Stimulated activated naive B cell treated with anti-CD40 and anti-IgM and Interleukin-4, amounts not matched to agents 10 μg/mL and 1 μg/mL and 100 μg/mL, for 72 hours (primary cell): ENCODE measurements at places on chromosomes 5 and 9.

GRCh38 chr5:14142827-14143545 is at the start of gene TRIO:
Gene TRIO (plus strand): TSS chr5:14143342. CDS start chr5:14143726, 384 bp downstream.
- no peaks in the 10 kb centered on the region for H3K36me3 ChIP-seq
- peak; percentile 81 for DNase-seq
- H3K4me3 ChIP-seq = peak within 1 kb of the TSS; percentile 95

GRCh38 chr5:140563596-140563995 is 802 bp downstream of the APBB3 start:
- peaks cover 47% of the 10 kb centered on the region for H3K4me1 ChIP-seq
- peaks cover 38% of the 10 kb centered on the region for H3K36me3 ChIP-seq
- H3K27me3 ChIP-seq = no peaks in the 10 kb centered on the region
- H3K27ac ChIP-seq = peak overlapping the region; percentile 98
- DNase-seq = no peak

DNA sequence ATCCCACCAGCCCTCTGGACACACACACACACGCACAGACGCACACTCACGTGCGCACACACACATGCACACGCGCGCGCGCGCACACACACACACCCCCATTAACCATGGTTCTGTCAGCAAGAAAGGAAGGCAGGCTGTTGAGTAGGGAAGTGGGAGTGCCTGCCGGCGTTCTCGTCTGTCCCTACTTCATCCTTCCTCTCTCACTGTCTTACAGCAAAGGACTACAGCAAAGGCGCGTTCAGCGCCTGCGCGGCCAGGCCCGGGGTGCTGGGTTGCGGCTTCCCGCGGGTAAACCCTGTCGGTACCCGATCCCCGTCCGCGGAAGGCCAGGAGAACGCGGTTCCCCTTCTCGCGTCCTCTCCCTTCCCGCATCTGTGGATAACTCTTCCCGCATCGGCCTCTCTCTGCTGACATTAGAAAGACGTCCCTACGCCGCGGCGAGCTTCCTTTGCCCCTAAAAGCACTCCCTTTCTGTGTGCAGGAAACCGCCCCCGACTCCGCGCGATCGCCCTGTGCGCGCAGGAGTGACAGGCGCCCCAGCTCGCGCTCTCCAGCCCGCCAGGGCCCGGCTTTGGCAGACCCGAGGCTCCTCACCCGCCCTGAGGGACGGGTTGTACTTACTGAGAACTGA is 219.2 kb downstream of the AGTPBP1 start:
- peak overlapping the region; percentile 64 for H3K4me3 ChIP-seq
- peaks cover 45% of the 10 kb centered on the region for H3K27me3 ChIP-seq
- peak overlapping the region; percentile 15 for H3K27ac ChIP-seq
- peaks cover 2% of the 10 kb centered on the region for H3K36me3 ChIP-seq

DNA sequence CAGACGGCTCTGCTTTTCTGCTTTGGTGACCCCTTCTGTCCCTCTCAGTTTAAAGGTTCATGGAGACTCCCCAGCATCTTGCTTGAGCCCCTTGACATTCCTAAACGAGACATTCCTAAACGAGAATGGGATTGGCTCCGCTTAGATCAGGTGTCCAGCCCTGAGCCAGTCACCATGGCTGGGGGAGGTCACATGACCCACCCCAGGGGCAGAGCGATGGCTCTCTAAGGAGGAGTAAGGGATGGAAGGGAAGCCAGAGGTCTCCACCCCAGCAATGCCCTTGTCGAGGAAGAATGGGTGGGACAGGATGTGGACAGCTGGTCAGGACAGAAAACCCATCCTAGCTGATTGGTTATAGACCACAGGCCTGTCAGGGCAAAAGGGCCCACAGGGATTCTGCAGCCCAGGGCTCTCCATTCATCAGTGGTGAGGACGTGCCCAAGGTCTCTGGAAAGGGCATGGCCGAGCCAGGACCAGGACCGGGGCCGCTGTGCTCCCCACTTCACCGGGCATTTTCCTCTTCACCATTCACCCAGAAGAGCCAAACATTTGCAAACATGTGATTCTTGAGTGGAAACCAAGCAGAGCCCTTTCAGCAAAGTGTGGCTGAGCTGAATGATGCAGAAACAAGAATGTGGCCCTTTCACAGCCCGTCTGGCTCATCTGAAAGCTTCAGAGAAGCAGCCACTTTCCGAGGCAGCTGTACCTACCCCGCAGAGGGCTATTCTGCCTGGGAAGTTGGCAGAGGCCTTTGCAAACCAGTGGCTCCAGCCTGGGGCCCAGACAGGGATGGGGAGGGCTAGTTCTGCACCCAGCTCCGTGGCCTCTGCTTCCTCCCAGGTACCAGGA is 19.8 kb upstream of the AIF1L start:
- H3K4me3 ChIP-seq = no peak overlapping the region
- H3K36me3 ChIP-seq = no peaks in the 10 kb centered on the region
- H3K4me1 ChIP-seq = no peaks in the 10 kb centered on the region
- no peak for DNase-seq
- H3K27me3 ChIP-seq = no peaks in the 10 kb centered on the region
- peak overlapping the region; percentile 74 for H3K27ac ChIP-seq

DNA sequence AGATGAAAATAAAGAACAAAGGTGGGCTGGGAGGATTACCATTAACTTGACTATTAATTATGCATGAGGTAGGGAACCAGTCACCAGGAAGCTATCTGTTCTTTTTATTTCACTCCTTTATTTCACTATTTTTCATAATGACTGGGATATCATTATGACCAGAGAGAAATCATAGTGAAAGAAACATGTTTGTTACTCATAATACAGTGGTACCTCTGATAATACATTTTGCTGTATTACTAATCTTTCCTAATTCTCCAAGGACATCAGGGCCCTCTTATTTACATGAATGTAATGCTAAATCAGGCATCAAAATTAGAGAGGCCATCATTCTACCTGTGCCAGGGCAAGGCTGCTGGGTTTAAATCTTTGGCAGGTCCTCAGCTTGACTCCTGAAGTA is 253.7 kb downstream of the NR3C1 start:
- peaks cover 13% of the 10 kb centered on the region for H3K4me1 ChIP-seq
- H3K27me3 ChIP-seq = no peaks in the 10 kb centered on the region
- no peak overlapping the region for H3K27ac ChIP-seq

DNA sequence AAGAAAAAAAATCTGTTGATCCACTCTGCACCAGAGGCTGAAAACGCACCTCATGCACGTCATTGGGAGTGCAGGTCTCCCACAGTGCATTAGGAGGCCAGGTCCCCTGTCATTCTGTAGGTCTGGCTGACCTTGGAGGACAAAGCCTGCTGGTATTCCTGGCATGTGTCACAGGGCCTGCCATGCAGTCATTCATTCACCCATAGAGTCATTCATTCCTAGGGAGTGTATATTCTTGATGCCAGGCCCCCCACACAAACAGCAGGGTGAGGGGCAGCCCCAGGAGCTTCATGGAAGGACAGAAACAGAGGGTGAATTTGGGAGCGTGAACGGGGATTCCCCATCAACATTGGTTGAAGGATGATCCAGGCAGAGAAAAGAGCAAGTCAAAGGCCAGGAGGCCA is 2.2 kb downstream of the GBGT1 start:
- no peak for DNase-seq
- H3K4me1 ChIP-seq = peaks cover 36% of the 10 kb centered on the region
- no peak overlapping the region for H3K27ac ChIP-seq
- H3K27me3 ChIP-seq = no peaks in the 10 kb centered on the region

DNA sequence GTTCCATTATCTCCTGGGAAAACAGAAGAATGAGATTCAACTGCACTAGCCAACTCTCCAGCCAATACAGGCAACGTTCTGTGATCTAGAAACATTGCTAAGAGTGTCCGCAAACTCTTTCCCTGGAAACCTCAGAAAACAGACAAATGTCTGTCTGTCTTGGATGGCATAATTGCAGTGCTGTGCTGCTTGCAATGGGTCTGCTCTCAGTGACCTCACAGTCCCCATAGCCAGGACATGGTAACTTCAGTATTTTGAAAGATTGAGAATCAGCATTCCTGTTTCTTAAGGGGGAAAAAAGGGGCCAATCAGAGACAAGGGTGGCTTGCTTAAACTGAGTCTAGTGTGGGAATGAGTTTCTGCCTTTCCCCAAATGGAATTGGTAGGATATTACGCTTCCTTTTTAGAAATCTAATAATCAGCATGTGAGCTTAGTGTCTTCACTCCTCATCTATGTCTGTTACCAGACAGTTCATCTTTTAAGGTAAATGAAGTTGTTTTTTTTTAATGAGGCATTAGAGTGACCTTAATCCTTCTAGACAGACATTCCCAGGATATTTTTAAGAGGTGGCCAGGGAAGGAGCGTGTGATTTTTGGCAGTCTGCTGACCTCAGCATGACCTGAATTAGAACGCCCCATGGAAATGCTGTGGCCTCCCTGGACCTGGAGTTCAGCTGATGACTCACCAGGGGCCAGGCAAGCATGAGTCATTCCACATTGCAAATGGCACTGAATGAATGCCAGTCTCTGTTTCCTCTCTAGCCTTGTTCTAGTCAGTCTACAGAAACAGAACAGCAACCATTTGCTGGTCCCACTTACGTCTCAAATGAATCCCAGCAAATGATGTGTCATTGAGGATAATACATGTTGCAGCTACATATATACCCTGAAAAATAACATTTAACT is 210.2 kb upstream of the ACTBL2 start:
- no peak for DNase-seq
- H3K36me3 ChIP-seq = no peaks in the 10 kb centered on the region
- no peak overlapping the region for H3K27ac ChIP-seq
- no peaks in the 10 kb centered on the region for H3K27me3 ChIP-seq

GRCh38 chr5:19125956-19126713 is 861.9 kb downstream of the CDH18 start:
- DNase-seq = no peak
- H3K27me3 ChIP-seq = no peaks in the 10 kb centered on the region
- no peaks in the 10 kb centered on the region for H3K36me3 ChIP-seq
- no peak overlapping the region for H3K27ac ChIP-seq
- H3K4me1 ChIP-seq = no peaks in the 10 kb centered on the region
- no peak overlapping the region for H3K4me3 ChIP-seq

DNA sequence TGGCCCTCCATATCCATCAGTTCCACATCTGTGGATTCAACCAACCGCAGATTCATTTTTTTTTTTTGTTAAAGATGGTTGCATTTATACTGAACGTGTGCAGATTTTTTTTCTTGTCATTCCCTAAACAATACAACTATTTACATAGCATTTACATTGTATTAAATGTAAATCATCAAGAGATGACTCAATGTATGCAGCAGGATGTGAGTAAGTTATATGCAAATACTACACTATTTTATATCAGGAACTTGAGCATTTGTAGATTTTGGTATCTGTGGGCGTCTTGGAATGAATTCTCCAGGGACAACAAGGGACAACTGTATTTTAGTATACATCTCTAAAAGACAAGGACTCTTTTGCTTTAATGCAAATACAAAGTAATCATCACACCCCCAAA is 299.2 kb upstream of the ZNF608 start:
- H3K4me1 ChIP-seq = peaks cover 6% of the 10 kb centered on the region
- H3K27ac ChIP-seq = no peak overlapping the region
- DNase-seq = no peak
- peaks cover 6% of the 10 kb centered on the region for H3K27me3 ChIP-seq

GRCh38 chr9:114141553-114142402 is 13.6 kb upstream of the COL27A1 start:
- H3K27ac ChIP-seq = no peak overlapping the region
- no peaks in the 10 kb centered on the region for H3K4me1 ChIP-seq
- no peaks in the 10 kb centered on the region for H3K36me3 ChIP-seq
- no peak overlapping the region for H3K4me3 ChIP-seq
- DNase-seq = no peak
- H3K27me3 ChIP-seq = peaks cover 19% of the 10 kb centered on the region

DNA sequence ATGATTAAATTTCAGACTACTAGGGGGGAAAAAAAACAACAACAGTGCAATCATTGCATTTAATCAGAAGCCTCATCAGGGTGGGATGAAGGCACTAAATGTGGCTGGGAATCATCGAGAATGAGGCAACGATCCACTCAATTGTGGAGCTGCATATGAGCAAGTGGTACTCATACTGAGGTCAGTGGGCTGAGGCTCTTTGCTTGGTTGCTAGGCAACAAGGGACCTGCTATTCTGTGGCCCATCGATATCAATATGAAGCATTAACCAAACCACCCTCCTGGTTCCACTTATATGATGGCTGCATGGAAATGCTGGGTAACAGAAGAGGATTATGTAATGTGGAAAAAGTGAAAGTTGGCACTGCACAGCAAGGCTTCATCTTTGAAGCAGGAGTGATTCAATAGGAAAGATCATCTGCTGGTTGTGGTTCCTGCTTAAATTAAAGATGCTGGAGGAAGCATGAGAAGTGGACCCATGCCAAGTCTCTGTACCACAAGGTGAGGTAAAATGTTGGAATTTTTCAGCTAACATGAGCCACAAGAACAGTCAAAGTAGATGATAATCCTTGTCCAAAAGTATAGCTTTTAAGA is 159.8 kb upstream of the HMHB1 start:
- no peak overlapping the region for H3K4me3 ChIP-seq
- no peaks in the 10 kb centered on the region for H3K36me3 ChIP-seq
- H3K27me3 ChIP-seq = no peaks in the 10 kb centered on the region
- DNase-seq = no peak

DNA sequence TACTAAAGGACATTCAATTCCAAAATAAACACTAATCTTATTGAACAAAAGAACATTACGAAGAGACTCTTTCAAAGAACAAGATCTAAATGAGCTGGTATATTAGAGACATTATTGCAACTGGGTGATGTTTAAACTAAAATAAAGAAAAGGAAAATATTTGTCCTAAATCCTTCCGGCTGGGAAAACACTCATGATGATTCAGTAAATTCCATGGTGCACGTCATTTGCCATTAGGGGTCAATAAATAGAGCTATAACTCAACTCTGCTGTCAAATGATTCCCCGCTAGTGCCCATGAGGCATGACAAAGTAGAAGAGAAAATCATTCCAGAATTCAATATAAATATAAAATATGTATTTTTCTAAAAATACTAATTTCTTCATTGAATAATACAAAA is 565.5 kb upstream of the TUSC1 start:
- H3K4me3 ChIP-seq = no peak overlapping the region
- no peaks in the 10 kb centered on the region for H3K27me3 ChIP-seq
- no peak for DNase-seq
- no peak overlapping the region for H3K27ac ChIP-seq

DNA sequence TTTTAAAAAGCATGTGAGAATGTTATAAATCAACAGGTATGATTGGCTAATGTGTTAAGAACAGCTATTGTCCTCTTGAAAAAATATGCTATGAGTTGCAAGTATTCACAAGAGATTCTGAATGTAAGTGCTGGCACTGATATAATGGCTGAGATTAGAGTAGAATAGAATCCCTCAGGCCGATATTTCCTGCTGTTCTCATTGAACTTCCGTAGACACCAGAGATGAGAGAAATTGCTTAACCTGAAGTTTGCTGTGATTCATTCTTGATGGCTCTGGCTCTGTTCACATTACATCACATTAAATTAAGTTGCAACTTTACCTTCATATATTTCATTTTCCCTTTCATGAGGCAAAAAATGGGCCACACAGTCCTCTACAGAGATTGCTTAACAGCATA is 114.5 kb downstream of the BAAT start:
- no peaks in the 10 kb centered on the region for H3K27me3 ChIP-seq
- no peak for DNase-seq
- H3K4me3 ChIP-seq = no peak overlapping the region
- H3K36me3 ChIP-seq = no peaks in the 10 kb centered on the region
- no peak overlapping the region for H3K27ac ChIP-seq

GRCh38 chr9:14907360-14907685 is 2.9 kb downstream of the FREM1 start:
- H3K27ac ChIP-seq = no peak overlapping the region
- no peaks in the 10 kb centered on the region for H3K4me1 ChIP-seq
- H3K4me3 ChIP-seq = no peak overlapping the region

- no peaks in the 10 kb centered on the region for H3K36me3 ChIP-seq
- no peak overlapping the region for H3K4me3 ChIP-seq
- H3K4me1 ChIP-seq = no peaks in the 10 kb centered on the region
- H3K27ac ChIP-seq = no peak overlapping the region
- peaks cover 14% of the 10 kb centered on the region for H3K27me3 ChIP-seq
Measured at GRCh38 chr9:22454016-22454415, 7.4 kb downstream of the DMRTA1 start.
